ENCODE measurements at places on chromosomes 6 and 20.

GRCh38 chr6:16729744-16730143, 31.5 kb downstream of the ATXN1 start:
- DNase-seq = no peak

DNA sequence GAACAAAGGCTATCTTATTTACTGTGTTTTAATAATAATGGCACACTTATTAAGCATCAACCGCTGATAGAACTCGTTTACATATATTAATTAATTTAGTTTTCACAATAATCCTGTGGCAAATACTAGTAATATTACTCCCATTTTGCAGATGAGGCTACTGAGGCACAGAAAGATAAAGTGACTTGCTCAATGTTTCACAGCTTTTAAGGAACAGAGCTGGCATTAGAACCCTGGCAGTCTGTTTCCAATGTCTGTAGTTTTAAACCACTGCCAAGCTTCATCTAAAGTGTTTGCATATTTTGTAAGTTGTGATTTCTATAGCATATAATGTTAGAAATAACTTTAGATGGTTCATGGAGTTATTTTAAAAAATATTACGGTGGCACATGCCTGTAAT, 38.4 kb upstream of the LRRC1 start:
- DNase-seq = no peak

DNA sequence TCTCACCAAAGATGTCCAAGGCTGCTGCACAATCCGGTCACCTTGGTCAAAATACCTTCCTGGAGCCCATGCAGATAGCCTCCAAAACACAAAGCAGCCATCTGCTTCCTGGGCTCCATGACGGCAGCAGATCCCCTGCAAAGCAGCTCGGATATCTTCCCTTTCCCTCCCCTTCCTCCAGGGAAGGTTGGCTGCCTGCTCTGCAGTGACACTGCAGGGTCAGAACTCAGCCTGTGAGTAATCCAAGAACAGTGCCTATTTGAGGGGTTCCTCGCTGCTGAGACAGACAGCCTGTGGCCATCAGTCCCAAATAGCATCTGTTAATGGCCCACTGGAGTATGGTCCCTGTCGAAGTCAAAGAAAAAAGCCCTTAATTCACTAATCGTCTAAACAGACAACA, 270.8 kb downstream of the PREX1 start:
- DNase-seq = no peak

DNA sequence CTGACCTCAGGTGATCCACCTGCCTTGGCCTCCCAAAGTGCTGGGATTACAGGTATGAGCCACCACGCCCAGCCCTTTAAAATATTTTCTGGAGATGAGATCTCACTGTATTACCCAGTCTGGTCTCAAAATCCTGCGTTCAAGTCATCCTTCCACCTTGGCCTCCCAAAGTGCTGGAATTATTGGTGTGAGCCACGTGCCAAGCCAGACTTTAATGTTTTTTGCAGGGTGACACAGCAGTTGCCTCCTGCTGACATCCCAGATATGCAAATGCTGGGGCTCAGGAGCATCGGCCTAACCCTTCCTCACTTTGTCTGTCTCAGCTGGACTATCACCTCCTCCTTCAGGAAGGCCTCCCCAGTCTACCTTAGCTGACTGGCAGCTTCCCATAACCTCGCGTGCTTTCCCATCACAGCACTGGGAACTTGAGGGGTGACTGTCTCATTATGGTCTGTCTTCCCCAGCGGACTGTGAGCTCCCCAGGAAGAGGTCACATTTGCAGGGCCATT, 14.3 kb upstream of the ID1 start:
- no peak for DNase-seq

GRCh38 chr20:6295867-6296256, 173.0 kb upstream of the FERMT1 start:
- no peak for DNase-seq

- DNase-seq = no peak
Measured at GRCh38 chr20:12354725-12355124, 437.0 kb downstream of the BTBD3 start.

DNA sequence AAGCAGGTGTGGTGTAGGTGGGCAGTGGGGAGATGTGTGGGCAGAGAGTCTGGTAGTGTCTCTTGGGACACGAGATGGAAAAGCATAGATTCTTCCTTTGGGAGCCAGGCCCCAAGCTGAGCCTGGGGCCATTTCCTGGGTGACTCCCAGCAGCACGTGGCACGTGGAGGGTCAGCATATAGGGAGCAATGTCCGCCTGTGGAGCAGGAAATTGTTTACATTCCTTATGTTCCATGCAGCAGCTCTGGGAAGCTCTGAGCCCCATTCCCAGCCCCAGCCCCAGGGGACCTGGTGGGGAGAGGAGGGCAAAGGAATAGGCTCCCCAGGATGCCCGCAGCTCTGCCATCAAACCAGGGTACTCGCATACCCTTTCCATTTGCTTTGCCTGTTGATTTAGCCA, 57.6 kb downstream of the DAAM2 start:
- no peak for DNase-seq

- no peak for DNase-seq
Measured at GRCh38 chr20:63819224-63819921, 11.7 kb downstream of the ZBTB46 start.

- DNase-seq = no peak
Measured at GRCh38 chr6:30322527-30323501, 3.9 kb upstream of the TRIM39 start.

- no peak for DNase-seq
Measured at GRCh38 chr6:113635222-113635986, 221.7 kb upstream of the MARCKS start.

DNA sequence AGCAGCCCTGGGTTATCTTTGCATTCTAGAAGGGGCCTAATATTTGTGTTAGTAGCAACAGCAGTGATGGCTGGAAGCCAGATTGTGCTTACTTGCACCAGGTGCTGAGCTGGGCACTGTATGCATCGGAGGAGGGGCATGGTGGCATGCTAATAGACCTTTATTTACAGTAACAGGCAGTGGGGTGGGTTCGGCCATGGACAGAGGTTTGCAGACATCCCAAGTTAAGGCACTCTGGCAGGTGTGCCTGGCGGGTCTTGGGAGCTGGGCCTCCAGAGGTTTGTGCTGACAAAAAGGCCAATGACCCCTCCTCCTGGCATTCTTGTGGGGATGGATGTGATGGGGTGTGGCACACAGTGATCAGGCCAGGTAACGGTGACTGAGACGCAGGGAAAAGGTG, 39.0 kb upstream of the CD93 start:
- DNase-seq = no peak

GRCh38 chr20:46322641-46323040, 14.3 kb upstream of the CDH22 start:
- DNase-seq = no peak

- no peak for DNase-seq
Measured at GRCh38 chr6:143505111-143505510, 6.4 kb downstream of the FUCA2 start.

DNA sequence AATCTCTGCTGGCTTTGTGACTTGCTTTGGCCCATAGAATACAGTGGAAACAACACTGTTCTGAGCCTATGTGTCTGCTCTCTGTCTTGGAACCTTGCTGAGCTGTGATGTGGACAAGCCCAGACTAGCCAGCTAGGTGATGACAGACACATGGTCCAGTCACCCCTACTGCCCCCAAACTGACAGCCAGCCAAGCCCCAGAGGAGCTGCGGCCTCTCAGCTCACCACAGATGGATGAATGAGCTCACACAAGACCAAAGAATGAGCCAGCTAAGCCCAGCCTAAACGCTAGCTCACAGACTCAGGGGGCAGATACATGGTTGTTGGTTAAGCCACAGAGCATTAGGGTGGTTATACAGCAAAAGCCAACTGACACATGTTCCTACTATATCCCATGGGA, 4.1 kb downstream of the AARS2 start:
- no peak for DNase-seq

DNA sequence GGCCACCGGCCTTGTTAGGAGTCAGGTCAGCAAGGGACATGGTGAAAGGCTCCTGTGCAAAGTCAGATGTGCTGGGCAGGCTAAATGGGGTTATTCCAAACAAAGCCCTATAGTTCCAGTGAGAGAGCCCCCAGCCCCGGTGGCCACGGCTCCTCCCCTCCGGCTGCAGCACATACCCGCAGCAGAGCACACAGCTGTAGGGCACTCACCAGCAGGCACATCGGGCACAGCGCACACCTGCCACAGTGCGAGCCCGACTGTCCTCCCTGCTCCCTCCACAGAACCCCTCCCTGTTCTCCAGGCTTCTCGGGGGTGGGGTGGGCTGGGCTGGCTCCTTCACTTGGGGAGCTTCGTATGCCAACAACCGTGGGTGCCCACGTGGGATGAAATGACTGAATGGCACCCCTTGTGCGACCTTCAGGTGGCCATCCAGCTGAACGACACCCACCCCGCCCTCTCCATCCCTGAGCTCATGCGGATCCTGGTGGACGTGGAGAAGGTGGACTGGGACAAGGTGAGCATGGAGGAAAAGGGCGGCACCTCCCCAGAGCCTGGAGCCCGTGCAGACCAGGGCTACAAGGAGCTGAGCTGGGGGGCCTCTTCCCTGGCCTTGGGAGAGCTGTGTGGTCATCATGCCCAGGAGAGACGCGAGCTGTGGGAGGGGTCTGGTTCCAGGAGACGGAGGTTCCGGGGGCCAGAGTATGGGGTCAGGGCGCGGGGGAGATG, 30.9 kb downstream of the PYGB start:
- no peak for DNase-seq

GRCh38 chr20:4905195-4905594, 96.1 kb downstream of the SLC23A2 start:
- no peak for DNase-seq

- DNase-seq = no peak
Measured at GRCh38 chr6:113190170-113190569, 667.0 kb upstream of the MARCKS start.

- DNase-seq = no peak
Measured at GRCh38 chr6:5112066-5112799, 27.1 kb downstream of the PPP1R3G start.

- DNase-seq = no peak
Measured at GRCh38 chr6:33631971-33632557, 10.9 kb downstream of the ITPR3 start.

GRCh38 chr6:65700561-65700960, 6.5 kb downstream of the EYS start:
- DNase-seq = no peak

GRCh38 chr20:10171864-10172751, 46.5 kb upstream of the SNAP25 start:
- no peak for DNase-seq
